GM23338 (cell line): ENCODE measurements at places on chromosomes 2 and 18.

DNA sequence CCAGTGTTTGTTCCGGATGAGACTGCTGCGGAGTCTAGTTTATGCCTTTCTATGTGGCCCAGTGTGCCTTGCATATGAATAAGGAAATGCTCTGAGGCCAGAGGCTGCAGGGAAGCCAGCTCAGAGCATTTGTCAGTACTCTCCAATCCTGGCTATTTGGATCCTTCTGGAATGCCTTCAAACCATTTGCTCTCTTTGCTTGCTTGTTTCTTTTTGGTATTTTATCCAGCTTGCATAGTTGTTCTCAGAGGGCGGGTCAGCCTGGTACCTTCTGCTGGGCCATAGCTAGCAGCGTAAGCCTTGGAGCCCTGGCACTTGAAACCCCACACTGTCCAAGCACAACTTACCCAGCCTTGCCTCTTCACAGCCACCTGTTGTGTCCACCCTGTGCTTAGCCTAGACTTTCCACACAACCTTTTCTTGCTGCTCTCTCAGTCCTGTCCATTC is 20.5 kb downstream of the CENPO start:
- no peak for DNase-seq

DNA sequence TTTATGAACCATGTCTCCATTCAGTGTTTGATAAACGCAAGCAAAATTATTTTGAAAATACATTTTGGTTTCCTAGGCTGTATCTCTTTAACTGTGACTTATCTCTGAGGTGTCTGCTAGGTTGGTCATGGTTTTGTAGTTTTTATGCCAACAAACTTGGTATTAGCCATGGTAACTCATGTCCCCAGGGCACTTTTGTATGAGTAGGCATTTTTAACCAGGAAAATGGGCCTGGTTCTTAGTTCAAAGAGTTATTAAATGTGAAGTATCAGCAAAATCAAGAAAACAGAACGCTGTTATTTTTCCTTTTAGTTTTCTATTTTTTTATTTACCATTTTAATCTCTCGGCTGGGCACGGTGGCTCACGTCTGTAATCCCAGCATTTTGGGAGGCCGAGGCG is 179.3 kb upstream of the LHCGR start:
- DNase-seq, result no peak

GRCh38 chr2:133591164-133591563 is 22.9 kb upstream of the NCKAP5 start:
- peak; percentile 7 for DNase-seq

DNA sequence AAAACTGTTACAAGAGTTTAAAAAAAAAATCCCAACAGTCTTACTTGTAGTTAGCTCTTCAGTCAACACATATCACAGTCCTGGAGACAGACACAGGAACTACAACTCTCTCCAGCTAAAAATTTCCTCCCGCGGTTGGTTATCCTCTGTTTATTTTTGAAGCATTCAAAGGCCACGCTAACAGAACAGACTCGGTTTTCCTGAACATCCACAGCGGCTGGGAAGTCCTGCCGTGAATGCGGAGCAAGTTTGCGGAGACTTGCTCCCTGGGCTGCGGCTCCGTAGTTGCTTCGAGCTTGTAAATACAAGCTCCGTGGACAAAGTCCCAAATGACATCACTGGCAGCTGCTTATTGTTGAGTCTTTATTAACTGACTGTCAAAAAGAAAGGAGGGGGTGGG is at the start of gene NCKAP5:
Gene NCKAP5 (minus strand): TSS at position 292 of the 400 bp plus-strand sequence. CDS start 50,937 bp downstream, outside the sequence.
- DNase-seq, result peak; percentile 34

DNA sequence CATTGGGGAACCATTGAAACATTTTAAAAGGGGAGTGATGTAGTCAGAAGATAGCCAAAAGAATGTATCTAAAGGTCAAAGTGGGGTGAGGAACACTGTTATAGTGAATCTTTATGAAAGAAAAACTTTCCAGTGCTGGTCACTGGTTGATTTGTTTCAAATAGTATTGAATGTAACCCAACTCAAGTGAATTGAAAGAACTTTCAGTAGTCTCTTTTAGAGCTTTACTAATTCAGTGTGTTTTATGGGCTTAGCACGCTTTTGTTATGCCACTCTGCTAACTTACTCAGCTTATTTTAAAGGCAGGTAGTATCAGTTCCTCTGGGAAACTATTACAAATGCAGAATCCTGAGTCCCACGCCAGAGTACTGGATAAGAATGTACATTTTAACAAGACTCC is 57.3 kb downstream of the GTF2A1L start:
- DNase-seq, result peak; percentile 2

DNA sequence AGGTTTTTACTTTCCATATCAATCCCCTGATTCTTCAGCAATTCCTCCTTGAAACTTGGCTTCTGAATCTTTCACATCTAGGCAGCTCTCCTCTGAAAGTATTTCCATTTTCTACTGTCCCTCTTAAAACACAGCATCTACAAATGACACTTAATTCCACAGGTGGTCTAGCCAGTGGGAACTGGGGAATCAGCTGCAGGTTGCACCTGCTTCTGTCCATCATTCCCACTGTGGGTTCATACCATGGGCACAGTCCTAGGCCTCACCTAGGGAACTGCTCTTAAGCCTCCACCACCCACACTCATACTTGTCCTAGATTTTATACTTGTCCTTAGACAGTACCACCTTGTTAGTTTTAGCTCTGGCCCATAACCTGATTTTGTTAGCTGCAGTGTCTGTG is 2.2 kb downstream of the LOXL3 start:
- no peak for DNase-seq

- no peak for DNase-seq
Observed at GRCh38 chr2:44116319-44116718, 52.4 kb upstream of the PPM1B start.

DNA sequence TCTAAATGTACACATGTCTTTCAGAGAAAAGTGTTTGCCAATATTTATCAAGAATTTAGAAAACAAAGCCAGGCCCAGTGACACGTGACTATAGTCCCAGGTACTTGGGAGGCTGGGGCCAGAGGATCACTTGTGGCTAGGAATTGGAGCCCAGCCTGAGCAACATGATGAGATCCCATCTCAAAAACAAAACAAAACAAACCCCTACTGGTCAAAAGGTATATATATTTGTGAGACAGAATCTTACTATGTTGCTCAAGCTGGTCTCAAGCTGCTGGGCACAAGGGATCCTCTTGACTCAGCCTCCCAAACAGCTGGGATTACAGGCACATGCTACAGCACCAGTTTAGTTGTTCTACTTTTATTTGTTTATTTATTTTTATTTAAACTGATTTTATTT is 79.2 kb downstream of the ZDBF2 start:
- no peak for DNase-seq

GRCh38 chr2:166775176-166775575 is 113.1 kb upstream of the XIRP2 start:
- DNase-seq, result no peak

GRCh38 chr2:118693287-118693822 is 154.1 kb downstream of the EN1 start:
- DNase-seq, result no peak

- no peak for DNase-seq
Observed at GRCh38 chr18:58268849-58269248, 224.8 kb downstream of the NEDD4L start.

DNA sequence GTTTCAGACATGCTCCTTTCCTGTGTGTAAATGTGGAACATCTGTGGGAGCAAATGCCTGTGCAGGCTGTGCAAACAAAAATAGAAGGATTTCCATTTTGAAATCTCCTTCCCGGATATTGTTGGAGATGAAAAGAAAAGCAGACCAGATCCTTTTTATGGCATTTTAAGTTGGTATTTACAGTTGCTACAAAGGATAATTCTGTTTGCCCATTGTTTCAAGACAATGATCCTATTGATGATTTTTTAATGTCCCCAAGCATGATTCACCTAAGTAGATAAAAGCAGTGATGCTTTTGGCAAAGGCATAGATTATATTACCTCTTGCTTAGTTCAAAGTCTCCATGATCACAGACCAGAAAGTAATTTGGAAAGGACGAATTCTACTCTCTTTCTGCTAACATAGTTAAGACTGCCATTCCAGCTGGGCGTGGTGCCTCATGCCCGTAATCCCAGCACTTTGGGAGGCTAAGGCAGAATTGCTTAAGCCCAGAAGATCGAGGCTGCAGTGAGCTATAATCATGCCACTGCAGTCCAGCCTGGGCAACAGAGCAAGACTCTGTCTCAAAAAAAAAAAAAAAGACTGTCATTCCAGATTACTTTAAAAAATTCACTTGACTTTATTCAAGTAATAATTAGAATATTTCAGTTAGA is 209.6 kb upstream of the SLC39A10 start:
- DNase-seq, result no peak

DNA sequence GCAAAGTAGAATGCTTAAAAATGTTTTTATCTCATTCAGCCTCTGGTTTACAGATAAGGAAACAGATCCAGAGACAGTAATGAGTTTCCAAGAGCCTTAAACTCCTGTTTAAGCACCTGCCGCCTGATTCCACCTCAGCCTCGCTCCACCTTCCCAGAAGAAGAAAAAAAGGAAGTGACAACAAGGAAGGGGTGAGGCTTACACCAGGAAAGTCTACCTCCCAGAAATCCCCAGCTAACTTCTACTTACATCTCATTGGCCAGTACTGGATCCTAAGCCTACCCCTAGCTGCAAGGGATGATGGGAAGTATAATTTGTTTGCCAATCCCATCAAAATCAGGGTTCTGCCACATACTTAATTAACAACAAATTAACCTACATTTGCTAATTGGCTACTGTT is 15.3 kb upstream of the ARID5A start:
- DNase-seq, result no peak

DNA sequence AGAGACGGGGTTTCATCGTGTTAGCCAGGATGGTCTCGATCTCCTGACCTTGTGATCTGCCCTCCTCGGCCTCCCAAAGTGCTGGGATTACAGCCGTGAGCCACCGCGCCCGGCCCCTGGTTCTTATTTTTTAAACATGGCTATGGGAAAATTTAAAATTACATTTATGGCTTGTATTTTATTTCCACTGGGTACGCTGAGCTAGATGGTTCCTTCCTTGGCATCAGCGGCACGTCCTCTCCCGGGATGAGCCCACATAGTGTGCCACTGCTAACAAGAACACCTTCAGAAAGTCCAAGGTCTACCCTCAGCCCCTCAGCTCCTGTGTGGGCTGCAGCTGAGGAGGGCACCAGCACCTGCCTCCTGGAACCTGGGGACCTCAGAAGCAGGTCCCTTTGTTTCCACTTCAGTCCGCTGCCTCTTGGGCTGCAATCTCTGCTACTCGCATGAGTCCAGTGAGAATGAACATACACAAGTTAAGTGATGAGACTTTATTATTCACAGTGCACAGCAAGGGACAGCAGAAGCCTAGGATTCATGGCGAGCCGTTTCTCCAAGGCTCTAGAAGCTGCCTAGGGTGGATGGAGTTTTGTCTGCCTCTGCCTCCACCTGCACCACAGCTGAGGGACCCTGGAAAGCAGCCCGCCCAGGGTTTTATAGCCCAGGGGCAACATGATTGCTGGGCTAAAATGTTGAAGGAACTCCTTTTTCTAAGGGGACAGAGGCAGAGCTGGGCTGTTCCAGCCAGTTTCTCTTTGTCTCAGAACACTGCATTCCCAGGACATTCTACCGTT is 107.5 kb upstream of the TEX51 start:
- no peak for DNase-seq

- no peak for DNase-seq
Observed at GRCh38 chr2:128685841-128686496, 367.3 kb upstream of the HS6ST1 start.

DNA sequence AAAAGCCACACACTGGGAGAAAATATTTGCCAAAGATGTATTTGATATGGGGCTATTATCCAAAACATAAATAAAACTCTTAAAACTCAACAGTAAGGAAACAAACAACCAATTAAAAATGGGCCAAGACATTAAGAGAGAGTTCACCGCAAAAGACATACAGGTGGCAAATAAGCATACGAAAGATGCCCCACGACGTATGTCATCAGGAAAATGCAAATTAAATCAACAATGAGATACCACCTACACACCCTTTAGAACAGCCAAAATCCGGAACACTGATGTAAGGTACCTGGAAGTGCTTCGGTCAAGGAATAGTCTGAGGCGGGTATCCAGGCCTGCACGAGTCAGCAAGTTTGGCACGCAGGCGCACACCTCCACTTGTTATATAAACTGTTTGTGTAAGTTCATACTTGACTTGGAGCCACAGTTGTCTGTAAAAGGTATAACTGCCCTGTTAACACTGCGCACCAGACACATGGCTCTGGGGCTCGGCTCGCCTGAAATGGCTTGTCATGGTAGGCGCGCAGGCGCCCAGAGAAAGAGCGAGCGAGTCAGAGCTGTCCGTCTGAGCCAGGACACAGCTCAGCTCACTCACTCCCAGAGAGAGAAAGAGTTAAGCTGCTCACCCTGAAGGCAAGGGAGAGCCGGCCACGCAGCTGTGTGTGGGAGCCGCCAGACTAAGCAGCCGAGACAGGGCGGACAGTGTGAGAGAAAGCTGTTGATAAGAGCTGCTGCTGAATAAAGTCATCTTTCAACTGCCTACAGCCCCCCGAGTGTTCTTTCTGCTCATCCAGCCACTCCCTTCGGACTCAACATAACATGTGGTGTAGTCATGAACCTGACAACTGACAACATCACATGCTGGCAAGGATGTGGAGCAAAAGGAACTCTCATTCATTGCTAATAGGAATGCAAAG is 87.3 kb downstream of the HNRNPLL start:
- no peak for DNase-seq
